ENCODE measurements at places on chromosomes 11 and 22.

GRCh38 chr11:133026952-133027351 is 505.3 kb downstream of the OPCML start:
- DNase-seq, result no peak

DNA sequence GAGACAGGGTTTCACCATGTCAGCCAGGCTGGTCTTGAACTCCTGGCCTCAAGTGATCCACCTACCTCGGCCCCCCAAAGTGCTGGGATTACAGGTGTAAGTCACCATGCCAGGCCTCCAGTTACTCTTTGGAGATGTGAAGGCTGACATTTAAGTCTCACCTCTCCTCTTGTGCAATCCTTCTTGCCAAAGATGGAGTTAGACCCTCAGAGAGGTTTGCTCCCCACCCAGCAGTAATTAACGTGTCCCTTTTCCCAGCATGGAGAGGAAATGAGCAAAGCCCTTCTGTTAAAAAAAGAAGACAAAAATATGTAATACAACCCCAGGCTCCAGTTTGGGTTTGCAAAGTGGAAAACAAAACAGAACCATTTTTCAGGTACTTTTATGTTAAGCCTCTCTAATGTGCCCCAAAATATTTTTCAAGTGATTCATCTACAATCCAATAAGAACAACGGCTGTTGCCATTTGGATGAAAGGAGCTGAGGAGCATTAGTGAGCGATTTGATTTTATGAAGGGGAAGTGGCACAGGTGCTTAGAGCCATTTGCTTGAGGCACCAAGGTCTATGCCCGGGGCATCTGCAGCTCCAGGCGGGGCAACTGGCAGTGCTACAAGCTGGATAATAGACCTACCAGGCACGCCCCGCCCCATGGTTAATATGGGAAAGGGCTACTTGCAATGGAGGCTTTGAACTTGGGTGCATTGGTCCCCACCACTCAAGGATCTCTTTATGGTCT is 57.2 kb downstream of the GRIK4 start:
- no peak for DNase-seq

GRCh38 chr11:65013130-65013887 is 651 bp upstream of the ARL2 start:
- DNase-seq, result peak; percentile 90

GRCh38 chr11:18844753-18845367 is 53.3 kb upstream of the PTPN5 start:
- DNase-seq, result no peak
